ENCODE measurements at places on chromosomes 1 and 21. TPM values are rescaled to one million over a fixed set of nuclear protein-coding genes. Genes with fewer than 3 reads are reported as not detected.

DNA sequence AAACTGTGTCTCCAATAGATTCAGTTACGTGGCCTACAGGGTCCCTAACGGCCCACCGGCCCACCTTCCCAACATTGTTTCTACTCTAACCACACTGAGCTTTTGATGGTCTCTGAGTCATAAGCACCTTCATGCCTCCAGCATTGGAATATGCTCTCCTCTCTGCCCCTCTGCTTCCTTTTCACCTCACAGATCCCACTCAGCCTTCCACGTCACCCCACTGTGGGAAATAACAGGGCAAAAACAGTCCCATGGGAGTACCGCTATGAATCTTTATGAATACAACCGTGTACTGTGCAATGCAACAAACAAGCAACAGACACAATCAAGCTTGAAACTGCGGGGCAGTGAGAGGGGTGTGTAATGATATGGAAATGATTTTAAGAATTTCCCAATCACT is 5.3 kb upstream of the SARS1 start:
- H3K27ac ChIP-seq: no peak overlapping the region
- no peaks in the 10 kb centered on the region for H3K27me3 ChIP-seq
- peaks cover 27% of the 10 kb centered on the region for H3K4me1 ChIP-seq
- H3K4me3 ChIP-seq: no peak overlapping the region
- DNase-seq: no peak

PATJ gene
- total RNA-seq: 30.6 TPM

DNA sequence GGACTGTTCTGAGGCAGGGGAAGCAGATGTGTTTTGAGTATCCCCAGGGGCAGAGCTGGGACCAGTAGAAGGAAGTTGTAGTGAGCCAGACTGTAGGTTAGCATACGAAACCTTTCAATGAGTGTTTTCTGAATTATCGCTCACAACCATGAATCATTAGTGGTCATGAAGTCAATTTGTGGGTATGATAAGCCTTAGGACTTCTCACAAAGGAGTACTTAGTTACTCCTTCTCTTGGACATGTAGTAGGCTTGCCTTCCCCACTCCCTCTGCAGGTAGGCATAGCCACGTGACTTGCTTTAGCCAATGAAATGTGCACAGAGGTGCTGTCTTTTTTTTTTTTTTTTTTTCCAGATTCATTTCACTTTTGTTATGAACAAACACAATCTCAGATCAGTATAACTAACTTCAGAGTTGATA is 23.9 kb upstream of the FAAH start:
- H3K4me1 ChIP-seq: peaks cover 6% of the 10 kb centered on the region
- no peaks in the 10 kb centered on the region for H3K27me3 ChIP-seq
- no peak overlapping the region for H3K4me3 ChIP-seq
- peak overlapping the region; percentile 6 for H3K27ac ChIP-seq
- peaks cover 19% of the 10 kb centered on the region for H3K36me3 ChIP-seq

- H3K27me3 ChIP-seq: no peaks in the 10 kb centered on the region
- H3K4me1 ChIP-seq: no peaks in the 10 kb centered on the region
- H3K27ac ChIP-seq: no peak overlapping the region
- DNase-seq: no peak
These were observed 608.7 kb upstream of the PLXNA2 start for GRCh38 chr1:208852911-208853310.

DNA sequence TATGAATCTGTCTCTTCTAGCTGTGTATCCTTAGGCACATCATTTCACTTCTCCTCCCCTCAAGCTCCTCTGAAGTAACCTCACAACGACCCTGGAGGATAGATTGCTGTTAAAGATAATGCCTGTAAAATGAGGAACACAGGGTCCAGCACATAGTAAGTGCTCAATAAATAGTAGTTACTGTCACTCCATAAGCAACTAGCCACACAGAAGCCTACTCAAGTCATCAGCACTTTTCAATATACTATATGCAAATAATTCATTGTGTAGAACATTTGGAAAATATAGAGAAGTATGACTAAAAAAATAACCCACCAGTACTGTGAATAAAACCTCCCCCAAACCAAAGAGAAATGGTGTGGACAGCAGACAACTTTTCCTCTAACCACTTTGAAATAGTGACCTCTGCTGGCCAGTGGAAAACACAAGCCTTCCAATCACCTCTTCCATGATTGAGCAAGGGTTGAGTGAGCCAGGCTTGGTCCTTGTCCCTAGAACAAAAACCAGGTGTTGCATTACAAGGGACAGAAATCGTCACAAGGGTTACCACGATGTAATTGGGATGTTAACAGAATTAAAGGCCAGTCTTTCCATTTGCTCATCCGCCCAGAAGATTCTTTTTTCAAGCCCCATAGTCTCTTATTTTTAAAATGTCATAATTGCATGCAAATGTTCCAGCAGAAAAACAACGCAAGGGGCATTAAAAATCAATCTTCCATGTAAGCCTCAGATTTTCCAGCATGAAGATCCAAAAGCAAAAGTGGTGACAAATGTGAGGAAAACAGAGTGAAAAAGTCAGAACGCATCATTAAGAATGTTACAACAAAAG is 15.7 kb upstream of the GLIS1 start:
- H3K27me3 ChIP-seq: peaks cover 1% of the 10 kb centered on the region
- no peak overlapping the region for H3K27ac ChIP-seq
- H3K4me3 ChIP-seq: no peak overlapping the region
- peak; percentile 77 for DNase-seq
- no peaks in the 10 kb centered on the region for H3K36me3 ChIP-seq

- H3K36me3 ChIP-seq: no peaks in the 10 kb centered on the region
- no peak overlapping the region for H3K27ac ChIP-seq
- peaks cover 13% of the 10 kb centered on the region for H3K4me1 ChIP-seq
- DNase-seq: no peak
- H3K4me3 ChIP-seq: no peak overlapping the region
These were observed 233.7 kb downstream of the PAPPA2 start for GRCh38 chr1:176696689-176697088.

GRCh38 chr1:187691439-187691838 is 862.7 kb downstream of the PLA2G4A start:
- peak overlapping the region; percentile 24 for H3K27ac ChIP-seq
- H3K4me3 ChIP-seq: no peak overlapping the region
- no peaks in the 10 kb centered on the region for H3K27me3 ChIP-seq
- H3K4me1 ChIP-seq: peaks cover 54% of the 10 kb centered on the region

DNA sequence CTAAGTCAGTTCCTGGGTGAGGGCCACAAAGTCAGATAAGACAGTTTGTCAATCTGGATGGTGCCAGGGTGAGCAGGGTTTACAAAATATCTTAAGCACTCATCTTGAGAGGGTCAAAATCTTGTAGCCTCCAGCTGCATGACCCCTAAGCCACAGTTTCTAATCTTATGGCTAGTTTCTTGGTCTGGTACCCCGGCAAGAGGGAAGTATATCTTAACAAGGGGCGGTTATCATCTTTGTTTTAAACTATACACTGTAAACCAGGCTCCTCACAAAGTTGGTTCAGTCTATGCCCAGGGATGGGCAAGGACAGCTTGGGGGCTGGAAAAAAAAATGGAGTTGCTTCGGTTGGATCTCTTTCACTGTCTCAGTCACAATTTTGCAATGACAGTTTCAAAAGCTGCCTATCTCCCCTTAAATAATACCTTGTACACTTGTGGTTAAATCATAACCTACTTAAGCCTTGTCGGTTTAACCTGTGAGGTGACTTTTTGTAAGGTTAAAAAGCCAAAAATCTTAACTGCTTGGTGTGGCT is 7.8 kb upstream of the CD46 start:
- H3K27me3 ChIP-seq: no peaks in the 10 kb centered on the region
- DNase-seq: no peak
- peaks cover 61% of the 10 kb centered on the region for H3K4me1 ChIP-seq

ZNF669 gene
- 11.6 TPM for total RNA-seq

C1orf94 gene
- total RNA-seq: not detected

- H3K4me3 ChIP-seq: no peak overlapping the region
- H3K4me1 ChIP-seq: peaks cover 7% of the 10 kb centered on the region
- no peaks in the 10 kb centered on the region for H3K36me3 ChIP-seq
- H3K27me3 ChIP-seq: no peaks in the 10 kb centered on the region
- no peak overlapping the region for H3K27ac ChIP-seq
- DNase-seq: no peak
These were observed 53.9 kb upstream of the TIAM1 start for GRCh38 chr21:31397939-31398338.

C1orf115 gene
- 1.6 TPM for total RNA-seq

DNA sequence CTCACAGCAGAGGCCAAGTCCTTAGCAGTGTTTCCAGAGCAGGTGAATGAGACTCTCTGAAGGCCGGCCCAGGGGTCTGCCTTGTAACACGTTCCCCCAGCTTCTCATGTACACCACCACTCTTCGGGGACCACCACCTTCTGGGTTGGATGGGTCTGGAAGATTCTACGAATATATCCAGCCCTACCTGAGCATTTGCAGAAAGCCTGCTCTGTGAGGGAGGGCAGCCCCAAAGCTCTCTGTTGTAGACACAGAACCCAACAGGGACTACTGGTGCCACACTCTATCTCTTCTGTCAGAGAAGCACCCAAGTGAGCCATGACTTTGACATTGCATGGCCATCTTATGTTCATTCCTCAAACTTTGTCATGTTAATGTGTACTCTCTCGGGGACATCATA is 61.8 kb downstream of the CD247 start:
- peak overlapping the region; percentile 71 for H3K4me3 ChIP-seq
- H3K27ac ChIP-seq: peak overlapping the region; percentile 47
- DNase-seq: no peak
- no peaks in the 10 kb centered on the region for H3K36me3 ChIP-seq
- no peaks in the 10 kb centered on the region for H3K27me3 ChIP-seq

DNA sequence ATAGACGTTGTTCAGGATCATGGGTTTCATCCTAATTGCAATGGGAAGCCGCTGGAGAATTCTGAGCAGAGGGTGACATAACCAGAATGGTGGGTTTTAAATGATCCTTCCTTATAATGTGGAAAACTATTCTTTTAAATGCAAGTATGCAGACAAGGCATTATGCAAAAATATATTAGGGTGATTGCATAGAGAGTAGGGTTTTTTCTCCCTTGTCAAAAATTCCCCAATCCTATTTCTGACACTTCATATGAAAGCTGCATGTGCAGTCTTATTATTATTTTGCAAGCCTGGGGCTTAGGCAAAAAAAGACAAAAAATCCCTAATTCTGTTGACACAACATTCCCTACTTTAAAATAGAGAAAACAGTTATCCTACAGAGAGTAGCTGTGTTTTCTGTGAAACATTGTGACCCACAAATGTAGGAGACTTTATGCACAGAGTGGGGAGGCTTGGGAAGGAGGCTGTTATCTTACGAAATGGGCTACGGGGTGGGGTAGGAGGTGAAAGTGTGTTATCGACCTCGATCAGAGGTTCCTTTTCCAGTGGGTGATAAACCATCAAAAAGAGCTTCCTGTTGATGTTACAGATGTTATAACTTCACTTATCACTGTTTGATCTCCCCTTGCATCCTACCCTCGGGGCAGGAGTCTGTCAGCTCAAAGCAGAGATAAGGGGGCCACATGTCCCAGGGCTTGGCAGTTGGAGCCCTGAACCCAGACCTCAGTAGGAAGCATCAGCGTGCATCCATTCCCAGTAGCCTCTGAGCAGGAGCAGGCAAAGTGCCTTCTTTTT is 27.2 kb downstream of the RHEX start:
- no peak for DNase-seq
- H3K4me1 ChIP-seq: peaks cover 5% of the 10 kb centered on the region
- no peak overlapping the region for H3K4me3 ChIP-seq
- no peaks in the 10 kb centered on the region for H3K36me3 ChIP-seq
- no peak overlapping the region for H3K27ac ChIP-seq
- H3K27me3 ChIP-seq: peaks cover 6% of the 10 kb centered on the region

DNA sequence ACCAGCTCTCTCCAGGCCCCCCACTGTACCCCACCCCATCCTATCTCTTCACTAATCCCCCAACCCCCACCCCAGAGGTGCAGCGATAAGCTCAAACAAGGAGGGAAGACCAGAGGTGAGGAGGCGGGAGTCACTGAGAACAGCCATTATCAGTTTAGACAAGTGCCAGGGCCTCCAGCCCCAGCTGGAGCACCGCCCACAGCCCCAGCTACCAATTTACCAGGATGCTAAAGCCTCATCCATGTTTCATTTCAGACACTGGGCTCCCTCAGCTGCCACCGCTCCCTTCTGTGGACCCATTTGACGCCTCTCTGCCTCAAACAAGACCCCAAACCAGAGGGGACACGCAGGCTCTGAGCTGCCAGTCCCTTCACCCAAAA is 80.6 kb downstream of the DISP3 start:
- H3K36me3 ChIP-seq: no peaks in the 10 kb centered on the region
- H3K27me3 ChIP-seq: peaks cover 53% of the 10 kb centered on the region
- no peak for DNase-seq
- no peak overlapping the region for H3K27ac ChIP-seq

DNA sequence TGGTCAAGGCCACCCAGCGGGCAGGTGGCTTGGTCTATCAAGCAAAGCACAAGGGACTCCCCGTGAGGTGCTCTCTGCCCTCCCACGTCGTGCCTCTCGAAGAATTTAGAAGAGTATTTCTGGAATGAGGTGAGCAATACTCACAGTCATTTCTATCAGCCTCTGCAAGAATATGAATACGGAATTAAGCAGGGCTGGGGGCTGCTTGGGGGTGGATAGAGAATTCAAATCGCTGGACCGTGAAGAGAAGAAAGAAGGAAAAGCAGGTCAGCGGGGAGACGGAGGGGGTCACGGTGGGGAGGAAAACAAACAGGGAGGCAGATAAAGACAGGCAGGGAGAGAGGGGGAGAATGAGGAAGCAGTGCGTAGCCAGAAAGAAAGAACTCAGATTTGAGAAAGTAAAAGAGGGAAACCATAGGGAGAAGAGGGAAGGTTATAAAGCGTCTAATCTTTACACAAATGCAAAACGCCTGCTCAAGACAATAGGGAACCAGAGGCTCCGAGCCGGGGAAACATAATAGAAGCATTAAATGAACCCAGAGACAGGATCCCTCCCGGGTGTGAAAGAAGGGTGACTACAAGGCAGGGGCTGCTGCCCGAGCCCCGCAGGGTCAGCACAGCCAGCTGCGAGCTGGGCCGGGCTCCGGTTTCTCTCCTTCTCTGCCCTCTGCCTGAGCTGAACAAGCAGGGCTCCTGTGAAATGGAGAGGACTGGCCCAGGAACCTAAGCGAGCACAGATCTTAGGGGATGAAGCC is 2.1 kb upstream of the EDN2 start:
- no peak overlapping the region for H3K4me3 ChIP-seq
- H3K4me1 ChIP-seq: peaks cover 40% of the 10 kb centered on the region
- no peak for DNase-seq

NTMT2 gene
- total RNA-seq: not detected

TDRD5 gene
- total RNA-seq: 0.12 TPM

- no peaks in the 10 kb centered on the region for H3K27me3 ChIP-seq
- DNase-seq: no peak
- H3K27ac ChIP-seq: no peak overlapping the region
- no peaks in the 10 kb centered on the region for H3K36me3 ChIP-seq
- no peak overlapping the region for H3K4me3 ChIP-seq
These were observed 59.4 kb upstream of the B3GALT5 start for GRCh38 chr21:39553331-39553730.
